ENCODE measurements at places on chromosomes 7 and 10.

- no peak for DNase-seq
Observed at GRCh38 chr10:74400186-74400585, 249.2 kb downstream of the ADK start.

DNA sequence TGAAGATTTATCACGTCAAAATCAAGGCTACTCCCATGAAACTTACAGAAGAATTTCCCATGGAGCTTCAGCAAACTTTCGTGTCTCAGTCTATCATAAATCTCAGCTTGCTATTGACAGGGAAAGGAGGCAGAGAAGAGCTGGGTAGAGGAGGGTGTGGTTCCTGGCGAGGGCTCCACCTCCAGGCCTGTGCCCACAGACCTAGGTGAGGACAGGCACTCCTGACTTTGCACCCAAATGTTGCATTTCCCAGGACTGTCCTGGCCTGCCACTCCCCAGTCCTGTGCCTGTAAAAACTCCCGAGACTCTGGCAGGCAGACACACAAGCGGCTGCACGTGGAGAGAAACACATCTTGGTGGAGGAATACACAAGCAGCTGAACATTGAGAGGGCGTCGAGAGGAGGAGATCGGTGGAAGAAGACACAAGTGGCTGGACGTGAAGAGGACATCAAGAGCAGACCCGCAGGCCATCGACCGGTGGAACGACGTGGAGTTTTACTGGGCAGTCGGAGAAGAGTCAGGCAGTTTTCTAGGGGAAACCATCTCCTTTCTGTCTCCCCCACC lies 145.1 kb downstream of the CTNNA3 start:
- DNase-seq = no peak

DNA sequence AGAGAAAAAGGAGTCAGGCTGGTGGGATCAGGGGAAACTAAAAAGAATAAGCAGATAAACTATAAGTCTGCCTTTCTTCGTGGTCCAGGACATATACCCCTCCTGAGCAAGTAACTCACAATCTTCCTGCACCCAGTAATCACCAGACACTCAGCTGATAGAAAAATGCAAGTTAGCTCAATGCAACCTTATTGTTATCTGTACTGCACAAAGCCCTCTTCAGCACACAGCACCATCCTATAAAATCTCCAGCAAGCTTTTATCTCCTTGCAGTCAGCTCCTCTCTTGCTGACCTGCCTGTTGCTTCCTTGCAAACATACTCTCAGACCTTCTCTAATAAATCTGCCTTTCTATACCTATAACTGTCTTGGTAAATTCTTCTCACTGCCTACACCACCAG lies 6.7 kb downstream of the SLC37A3 start:
- no peak for DNase-seq

DNA sequence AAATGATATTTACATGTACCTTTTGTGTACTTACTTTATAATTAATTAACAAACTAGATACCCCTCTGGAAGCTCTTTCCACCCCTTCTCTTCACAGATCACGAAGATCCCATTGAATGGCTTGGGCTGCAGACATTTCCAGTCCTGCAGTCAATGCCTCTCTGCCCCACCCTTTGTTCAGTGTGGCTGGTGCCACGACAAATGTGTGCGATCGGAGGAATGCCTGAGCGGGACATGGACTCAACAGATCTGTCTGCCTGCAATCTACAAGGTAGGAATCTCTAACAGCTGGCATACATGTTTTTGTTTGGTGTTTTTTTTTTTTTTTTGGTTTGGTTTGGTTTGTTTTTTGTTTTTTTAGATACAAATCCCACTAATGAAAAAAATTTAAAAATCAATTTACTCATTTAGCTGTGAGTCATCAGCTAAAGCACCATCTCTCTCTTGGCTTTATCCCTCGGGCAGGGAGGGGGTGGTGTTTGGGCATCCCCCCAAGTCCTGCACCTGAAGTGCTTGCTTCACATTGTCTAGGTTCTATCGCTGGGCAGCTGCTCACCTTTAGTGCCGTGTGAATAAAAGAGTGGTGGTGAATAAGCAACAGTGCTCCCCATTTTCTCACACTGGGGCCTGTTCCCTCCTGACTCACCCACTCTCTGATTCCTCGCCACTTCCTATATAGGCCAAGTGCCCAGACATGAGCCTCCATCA lies 68.9 kb downstream of the MET start:
- DNase-seq = no peak

GRCh38 chr7:51634025-51634424 lies 317.4 kb upstream of the COBL start:
- DNase-seq = no peak

GRCh38 chr7:96418581-96418980 lies 96.7 kb upstream of the SLC25A13 start:
- no peak for DNase-seq

- peak; percentile 22 for DNase-seq
Observed at GRCh38 chr10:33180390-33180789, 154.1 kb downstream of the NRP1 start.

- DNase-seq = no peak
Observed at GRCh38 chr7:129615018-129615417, 3.5 kb downstream of the NRF1 start.

DNA sequence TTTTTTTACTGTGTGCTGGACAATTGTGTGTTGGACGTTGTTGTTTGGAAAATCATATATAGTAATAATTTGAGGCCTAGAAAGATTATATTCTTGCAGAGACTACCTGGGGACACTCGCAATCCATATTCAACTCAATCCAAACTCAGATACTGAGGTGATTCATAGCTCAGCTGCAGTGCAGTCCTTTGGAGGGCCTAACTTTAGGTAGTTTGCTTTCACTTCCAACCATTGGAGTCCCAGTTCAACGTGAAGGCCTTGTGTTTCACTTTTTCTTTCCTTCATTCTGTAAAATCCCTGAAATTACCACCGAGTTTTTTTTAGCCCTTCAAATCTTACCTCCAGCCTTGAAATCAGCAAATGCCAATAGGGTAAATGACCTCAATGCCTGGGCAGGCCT lies 32.3 kb downstream of the ATRNL1 start:
- no peak for DNase-seq

DNA sequence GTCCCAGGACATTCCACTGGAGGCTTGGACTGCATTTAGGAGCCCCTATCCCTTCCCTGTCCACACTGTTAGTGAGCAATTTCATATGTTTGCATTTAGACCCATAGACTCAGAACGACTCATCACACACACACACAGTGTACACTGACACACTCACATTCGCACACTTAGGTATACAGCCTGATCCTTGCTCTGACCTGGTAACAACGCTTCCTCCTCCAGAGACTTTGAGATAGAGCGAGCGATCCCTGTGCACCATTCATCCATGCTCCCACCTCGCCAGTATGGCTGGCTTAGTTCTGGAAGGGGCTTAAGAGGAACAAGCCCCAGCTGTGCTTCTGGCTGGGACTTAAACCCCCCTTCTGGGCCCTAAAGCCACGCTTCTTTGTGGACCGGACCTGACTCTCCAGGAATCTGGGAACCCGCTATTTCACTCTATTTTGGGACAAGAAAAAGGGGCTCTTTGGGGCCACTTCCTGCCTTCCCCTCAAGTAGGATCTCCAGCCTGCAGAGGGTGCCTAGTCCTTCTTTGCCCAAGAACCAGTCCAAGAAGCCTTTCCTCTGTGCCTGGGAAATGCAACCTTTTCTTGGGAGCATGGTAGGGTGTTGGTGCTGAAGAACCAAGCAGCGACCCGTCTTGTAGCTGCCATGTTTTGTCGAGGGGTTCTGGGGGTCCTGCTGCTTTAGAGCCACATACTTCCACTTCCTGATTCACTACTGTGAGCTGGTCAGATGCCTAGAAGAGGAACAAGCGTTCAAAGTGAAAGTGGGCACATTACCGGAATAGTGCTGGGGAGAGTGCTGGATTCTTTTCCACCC lies 1.1 kb upstream of the HOXA13 start:
- DNase-seq = no peak

- DNase-seq = no peak
Observed at GRCh38 chr7:27189295-27189996, 4.4 kb upstream of the HOXA11 start.

- DNase-seq = no peak
Observed at GRCh38 chr10:3054183-3054850, 13.0 kb upstream of the PFKP start.

DNA sequence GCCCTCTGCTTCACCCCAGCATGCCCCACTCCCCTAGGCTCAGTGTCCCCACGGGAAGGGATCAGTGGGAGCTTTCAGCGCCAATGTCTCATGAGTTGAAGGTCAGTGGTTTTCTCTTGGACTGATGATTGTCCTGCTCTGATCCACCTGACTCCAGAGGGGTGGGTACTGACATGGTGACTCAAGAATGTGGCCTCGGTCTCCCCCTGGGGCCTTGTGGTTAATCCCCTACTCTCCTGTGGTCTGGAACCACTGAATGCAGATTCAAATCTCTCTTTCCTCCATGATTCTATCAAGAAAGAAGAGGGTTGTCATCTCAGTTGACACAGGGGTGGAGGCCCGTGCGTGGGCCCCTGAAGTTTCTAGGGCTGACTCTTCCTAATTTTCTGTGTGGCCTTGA lies 176.9 kb downstream of the RPS24 start:
- no peak for DNase-seq

- no peak for DNase-seq
Observed at GRCh38 chr10:59517996-59518395, 155.6 kb upstream of the FAM13C start.

- no peak for DNase-seq
Observed at GRCh38 chr7:52481571-52481970, 553.9 kb upstream of the POM121L12 start.

- DNase-seq = no peak
Observed at GRCh38 chr7:142327628-142328405, 70.0 kb upstream of the PRSS58 start.

DNA sequence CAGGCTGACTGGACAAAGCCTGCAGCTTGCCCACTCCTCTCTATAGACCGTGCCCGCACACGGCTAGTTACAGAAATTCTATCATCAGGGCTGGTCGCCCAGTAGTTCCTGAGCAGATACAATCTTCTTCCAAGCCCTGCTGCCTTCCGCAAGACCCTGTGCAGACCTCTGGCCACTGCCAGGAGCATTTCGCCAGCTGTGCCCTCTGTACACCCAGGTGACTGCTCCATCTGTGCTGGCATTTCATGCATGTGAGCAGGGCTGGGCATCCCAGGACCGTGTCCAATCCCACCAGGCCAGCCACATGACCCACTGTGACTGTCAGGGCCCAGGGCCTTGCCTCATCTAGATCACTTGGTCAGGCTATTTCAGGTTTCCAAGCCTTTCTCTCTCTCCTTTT lies 36.9 kb downstream of the HSPA12A start:
- no peak for DNase-seq

DNA sequence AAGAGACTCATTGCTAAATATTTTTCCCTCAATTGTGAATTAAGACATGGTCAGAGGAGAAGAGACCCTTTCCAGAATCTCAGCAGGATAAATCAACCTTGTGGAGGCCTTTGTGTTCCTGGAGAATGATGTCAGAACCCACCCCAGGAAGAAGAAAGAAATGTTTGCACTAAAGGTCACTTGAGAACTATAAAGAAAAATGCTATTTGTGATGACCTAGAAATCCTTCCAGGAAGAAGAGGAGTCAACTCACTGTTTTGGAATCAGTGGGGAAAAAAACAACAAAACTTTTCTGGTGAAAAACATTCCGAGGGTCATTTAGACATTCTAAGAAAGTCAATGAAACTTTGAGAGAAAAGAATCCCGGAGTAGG lies 129.1 kb upstream of the ANKRD1 start:
- DNase-seq = no peak

GRCh38 chr7:33604056-33604455 lies 301.3 kb upstream of the BMPER start:
- DNase-seq = no peak

- DNase-seq = no peak
Observed at GRCh38 chr7:99308461-99309074, 17.1 kb upstream of the ARPC1A start.

GRCh38 chr10:99450156-99450555 lies 19.7 kb upstream of the GOT1 start:
- no peak for DNase-seq

DNA sequence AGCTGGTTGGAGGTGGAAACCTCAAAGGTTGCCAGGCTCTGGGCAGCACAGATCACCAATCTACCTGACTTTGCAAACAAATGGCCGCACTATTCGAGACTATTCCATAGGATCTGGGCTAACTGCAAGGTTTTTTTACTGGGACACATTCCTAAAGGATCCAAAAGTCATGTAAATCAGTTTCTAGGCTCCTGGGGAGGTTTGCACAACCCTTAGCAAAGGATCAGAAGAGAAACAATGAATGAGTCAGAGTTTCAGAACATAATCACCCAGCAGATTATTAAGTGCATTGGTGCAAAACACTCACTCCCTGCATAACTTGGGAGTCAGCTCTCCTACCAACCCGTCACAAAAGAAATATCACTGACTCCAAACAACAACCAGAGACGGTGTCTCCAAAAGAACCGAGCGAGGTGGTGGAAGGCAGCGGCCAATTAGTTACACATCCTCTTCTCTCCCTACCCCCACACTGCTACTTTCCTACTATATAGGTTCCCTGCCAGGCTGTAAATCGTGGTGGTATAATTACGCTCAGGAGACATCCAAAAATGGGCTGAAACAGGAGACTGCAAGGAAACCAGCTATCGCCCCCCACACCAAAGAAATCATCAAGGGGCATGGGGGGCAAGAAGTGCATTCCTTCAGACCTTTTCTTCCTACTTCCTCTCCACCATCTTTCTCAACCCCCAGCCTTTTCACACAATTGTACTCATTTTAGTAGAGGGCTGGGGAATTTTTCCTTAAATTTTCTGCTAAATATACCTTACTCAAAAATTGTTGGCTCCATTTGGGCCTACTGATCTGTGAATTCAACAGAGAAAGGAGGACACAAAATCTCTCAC lies 3.2 kb downstream of the UBE2H start:
- DNase-seq = no peak

- no peak for DNase-seq
Observed at GRCh38 chr10:127080317-127080716, 116.1 kb downstream of the INSYN2A start.

DNA sequence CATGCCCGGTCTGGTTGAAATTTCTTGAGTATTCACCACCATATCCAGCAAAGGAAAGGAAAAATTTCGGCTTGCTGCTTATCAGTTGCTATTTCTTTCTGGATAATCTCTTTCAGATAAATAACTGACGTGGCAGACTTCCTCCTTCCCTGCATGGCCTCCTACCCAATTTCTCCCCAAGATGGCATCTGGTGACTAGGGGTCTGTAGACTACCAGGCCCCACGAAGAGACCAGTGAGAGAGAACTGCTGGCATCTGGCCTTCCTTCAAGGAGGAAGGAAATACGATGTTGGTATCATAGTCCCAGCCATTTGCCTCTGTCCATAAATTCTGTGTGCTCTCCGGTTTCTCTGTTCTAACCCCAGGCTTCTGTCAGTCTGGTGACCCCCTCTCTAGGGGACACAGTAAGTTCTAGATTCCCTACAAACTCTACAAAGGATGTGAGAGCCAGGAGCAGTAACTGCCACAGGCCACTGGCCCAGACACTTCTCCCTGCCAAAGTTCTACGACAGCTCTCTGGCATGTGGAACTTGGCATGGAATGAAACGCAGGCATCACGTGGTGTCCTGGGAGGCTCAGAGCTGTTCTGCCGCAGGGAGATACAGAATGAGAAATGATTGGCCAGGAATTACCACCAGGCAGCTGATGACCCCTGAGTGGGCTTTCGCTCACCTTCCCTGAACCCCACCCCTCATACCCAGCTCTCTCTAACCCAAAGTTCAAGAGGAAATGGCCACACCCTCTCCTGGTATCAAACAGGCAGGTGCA lies 30.0 kb upstream of the MSRB2 start:
- DNase-seq = no peak

- DNase-seq = no peak
Observed at GRCh38 chr10:641149-642010, 48.1 kb downstream of the DIP2C start.

- no peak for DNase-seq
Observed at GRCh38 chr10:77409697-77410471, 227.7 kb downstream of the KCNMA1 start.
